ENCODE measurements at places on chromosomes 1 and 21.

DNA sequence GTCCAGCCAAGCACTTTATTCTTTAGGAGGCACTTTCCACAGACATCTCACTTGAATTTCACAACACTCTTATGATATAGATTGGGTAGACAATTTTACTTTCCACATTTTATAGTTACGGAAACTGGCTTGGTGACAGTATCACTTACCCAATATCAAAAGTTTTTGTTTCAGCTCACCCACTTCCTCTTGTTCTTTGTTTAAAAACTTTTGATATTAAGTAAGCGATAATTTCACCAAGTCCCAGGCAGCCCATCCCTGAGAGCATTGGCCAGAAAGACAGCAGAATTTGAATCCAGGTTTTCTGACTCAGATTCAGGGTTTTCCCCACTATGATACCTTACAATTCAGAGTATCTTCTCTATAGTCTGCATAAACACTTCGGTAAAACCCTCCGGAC, 60.0 kb downstream of the LRIG2 start:
- DNase-seq: no peak

DNA sequence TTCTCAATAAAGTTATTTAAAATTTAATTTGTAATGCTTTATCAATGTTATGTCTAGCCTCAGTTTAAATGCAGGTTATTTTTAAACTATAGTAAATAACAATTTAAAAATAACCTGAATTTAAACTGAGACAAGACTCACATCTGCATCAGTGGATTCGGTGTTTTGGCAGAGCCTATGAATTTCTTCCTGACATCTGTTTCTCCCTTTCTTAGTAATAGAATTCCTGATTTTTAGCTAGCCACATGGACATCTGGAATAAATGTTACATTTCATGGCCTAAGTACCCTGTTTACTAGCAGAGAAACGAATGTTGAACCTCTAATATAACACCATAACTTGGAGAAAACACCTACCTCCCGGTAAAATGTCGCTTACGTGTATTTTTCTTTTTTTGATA, 1141.6 kb upstream of the ADGRL2 start:
- DNase-seq: no peak

DNA sequence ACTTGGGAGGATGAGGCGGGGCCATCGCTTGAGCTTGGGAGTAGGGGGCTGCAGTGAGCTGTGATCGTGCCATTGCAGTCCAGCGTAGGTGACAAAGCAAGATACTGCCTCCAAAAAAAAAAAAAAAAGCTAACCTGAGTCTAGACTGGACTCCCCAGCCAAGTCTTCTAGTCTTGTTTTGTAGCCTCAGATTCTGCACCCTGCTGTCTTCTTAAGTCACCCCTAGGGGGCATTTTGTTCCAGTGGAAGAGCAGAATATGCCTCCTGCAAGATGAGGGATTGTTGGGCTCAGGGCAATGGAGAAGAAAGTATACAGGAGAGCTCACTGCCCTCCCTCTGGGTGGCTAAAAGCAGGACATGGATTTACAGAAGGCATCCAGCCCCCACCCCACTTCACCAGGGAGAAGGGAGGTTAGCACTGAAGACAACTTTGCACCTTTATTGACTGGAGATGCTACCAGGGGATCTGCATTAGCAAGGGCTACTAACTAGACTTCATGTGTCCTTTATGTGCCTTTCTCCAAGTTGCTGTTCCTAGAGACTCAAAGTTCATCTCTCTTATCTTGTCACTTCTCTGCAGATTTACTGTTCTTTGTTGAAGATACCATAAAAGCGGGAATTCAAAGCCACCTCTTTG, 15.3 kb upstream of the RNF187 start:
- no peak for DNase-seq

- DNase-seq: no peak
Observed at GRCh38 chr1:54808443-54809207, 7.5 kb upstream of the TTC22 start.

DNA sequence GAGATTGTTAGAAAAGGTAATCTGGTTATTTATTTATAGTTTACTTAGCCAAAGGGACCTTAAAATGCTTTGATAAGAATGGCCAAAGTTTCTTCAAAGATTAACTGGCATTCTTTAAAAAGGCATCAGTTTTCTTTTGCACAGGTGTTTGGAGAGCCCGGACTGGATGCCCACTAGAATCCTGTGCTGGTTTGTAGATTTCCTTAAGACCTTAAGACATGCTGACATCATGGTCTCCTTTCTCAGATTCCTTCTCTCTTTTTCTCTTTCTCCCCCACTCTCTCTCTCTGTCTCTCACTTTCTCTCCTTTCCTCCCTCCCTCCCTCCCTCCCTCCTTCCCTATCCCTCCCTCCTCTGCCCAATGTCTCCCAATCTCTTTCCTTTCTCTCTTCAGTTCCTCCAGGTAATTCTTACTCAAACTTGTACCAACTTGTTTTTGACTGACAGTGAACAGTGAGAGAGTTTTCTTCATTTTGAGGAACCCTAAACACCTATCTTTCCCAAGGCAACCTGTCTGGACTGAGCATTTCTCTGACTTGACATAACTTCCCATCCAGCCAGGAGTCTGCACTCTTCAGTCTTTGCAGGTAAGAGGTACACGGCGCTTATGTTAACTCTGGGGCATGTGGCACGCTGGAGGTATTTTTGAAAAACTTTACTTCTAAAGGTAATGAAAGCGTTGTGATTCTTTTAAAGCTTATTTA, at the start of gene KCNJ15:
TSS of gene KCNJ15 (plus strand) at position 393 of the 704 bp plus-strand sequence. CDS start 42,271 bp downstream, outside the sequence.
- no peak for DNase-seq

GRCh38 chr21:26708223-26708800, 135.2 kb upstream of the CYYR1 start:
- no peak for DNase-seq

- no peak for DNase-seq
Observed at GRCh38 chr1:213414911-213415310, 363.9 kb downstream of the RPS6KC1 start.

DNA sequence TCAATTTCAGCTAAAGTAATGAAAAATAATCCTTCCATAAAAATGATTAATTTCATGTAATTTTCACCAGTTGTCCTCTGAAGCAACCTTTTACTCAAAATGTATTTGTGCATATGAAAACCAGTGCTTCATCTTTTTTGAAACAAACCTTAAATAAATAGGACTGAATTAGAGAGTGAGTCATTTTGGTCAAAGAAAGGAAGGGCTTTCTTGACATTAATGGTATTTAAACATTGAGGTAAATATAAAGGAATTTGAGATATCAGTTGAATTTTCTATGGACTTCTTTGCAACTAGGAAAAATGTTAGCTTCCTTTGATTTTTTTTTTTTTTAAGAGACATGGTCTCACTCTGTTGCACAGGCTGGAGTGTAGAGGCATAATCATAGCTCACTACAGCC, 38.7 kb downstream of the SNX7 start:
- no peak for DNase-seq

- DNase-seq: no peak
Observed at GRCh38 chr21:15692711-15693110, 37.1 kb upstream of the USP25 start.

GRCh38 chr1:202616355-202616915, 93.8 kb downstream of the SYT2 start:
- DNase-seq: no peak

DNA sequence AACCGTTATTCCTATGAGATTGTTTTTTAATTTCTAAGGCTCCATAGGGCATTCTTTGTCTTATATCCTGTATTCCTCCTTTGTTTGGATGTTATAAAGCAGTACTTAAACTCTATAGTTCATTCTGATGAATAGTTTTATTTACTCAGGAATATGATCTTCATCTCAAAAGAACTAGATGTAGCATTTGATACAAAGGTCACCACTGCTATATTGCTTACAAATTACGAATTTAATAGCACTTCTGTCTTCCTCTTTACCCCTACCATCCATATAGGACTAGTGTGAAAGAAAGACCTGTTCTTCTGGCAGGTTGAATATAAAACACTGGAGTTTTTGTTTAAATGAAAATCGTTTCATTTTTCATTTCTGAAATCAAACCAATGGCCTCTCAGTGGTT, 468.1 kb upstream of the CXADR start:
- DNase-seq: no peak

GRCh38 chr1:33170351-33171274, 11.2 kb downstream of the TRIM62 start:
- DNase-seq: no peak

DNA sequence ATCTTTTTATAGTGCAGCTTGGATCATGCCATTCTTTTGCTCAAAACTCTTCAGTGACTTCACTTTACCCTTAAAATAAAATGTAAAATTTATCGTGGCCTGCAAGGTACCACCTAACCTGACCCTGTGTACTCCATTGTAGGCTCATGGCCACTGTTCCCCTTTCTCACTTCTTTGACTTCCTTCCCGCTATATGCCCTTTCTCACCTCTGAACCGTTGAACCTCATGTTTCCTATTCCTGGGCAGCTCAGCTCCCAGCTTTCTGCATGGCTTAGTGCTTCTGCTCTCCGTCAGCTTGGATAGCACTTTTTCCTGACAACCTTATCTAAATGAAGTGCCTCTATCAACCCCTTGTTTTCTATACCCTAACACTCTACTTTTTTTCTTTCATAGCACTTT, 61.1 kb upstream of the GPR25 start:
- no peak for DNase-seq

GRCh38 chr1:18869847-18870594, 10.6 kb upstream of the TAS1R2 start:
- no peak for DNase-seq

GRCh38 chr1:205600085-205600484, 31.7 kb downstream of the ELK4 start:
- DNase-seq: no peak

DNA sequence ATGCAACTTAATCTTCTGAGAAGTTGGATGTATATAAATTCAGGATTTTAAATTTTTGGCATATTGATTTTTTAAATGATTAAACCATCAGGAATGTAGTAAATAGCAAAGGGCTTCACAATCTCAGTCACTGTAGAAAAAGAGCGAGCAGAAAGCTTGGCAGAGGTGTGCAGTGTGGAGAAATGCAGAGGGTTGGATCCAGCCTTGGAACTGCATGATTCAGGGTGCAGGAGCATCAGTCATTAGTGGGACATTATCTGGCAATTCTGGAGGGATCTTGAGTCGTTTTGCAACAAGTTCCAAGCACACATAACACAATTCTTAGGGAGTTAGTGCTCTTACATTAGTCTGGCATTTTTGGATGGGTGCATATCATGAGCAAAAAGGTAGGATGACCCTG, 267.9 kb downstream of the PLA2G4A start:
- no peak for DNase-seq

- DNase-seq: no peak
Observed at GRCh38 chr1:155062702-155063411, 683 bp upstream of the EFNA4 start.

GRCh38 chr21:35294231-35294898, 245.3 kb upstream of the RUNX1 start:
- DNase-seq: no peak

DNA sequence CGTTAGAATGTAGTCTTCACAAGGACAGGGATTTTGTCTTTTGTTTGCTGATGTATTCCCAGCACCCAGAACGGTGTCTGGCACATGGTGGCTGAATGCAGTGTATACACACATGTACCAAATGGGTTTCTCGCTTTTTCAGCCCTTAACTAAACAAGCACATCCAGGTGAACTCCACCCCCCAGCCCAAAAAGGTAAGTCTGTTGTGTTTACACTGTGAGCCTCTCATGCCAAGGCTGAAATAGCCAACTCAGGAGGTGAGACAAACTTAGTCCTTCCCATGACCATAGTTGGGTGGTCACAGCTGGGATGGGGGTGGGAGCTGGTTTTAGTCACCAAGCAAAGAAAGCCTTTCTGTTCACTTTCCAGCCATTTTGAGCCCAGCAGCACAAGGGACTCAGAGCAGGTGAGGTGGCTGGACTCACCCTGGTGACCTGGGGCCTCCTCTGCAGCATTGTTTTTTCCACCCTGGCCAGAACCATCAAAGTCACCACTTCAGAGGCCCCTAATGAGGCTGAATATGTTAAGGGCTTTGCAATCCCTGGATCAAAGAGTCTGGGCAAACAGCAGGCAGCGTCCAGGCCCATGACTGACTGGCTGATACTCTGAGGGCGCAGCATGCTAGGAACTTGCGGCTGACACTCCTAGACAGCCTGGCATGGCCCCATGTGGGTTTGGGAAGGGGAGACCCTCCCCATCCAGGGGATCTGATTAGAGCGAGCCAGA, 8.7 kb downstream of the TENT5B start:
- peak; percentile 13 for DNase-seq

DNA sequence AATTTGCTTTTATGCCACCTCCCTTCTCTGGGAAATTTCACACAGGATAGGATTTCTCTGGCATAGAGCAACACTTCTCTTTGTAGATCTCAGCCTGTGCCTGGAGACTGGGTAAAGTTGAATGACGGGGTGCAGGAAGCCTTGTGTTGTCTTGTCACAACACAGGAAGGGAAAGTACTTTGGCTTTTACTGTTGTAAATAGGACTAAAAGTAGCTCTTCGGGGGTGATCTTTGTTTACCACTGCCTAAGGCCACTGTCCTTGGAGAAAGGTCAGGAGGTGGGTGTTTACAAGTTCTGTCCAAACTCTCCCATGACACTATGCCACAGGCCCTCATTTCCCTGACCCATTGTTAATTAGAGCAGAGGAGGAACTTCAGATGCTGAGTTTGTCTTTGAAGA, 139.7 kb downstream of the FGGY start:
- DNase-seq: no peak

DNA sequence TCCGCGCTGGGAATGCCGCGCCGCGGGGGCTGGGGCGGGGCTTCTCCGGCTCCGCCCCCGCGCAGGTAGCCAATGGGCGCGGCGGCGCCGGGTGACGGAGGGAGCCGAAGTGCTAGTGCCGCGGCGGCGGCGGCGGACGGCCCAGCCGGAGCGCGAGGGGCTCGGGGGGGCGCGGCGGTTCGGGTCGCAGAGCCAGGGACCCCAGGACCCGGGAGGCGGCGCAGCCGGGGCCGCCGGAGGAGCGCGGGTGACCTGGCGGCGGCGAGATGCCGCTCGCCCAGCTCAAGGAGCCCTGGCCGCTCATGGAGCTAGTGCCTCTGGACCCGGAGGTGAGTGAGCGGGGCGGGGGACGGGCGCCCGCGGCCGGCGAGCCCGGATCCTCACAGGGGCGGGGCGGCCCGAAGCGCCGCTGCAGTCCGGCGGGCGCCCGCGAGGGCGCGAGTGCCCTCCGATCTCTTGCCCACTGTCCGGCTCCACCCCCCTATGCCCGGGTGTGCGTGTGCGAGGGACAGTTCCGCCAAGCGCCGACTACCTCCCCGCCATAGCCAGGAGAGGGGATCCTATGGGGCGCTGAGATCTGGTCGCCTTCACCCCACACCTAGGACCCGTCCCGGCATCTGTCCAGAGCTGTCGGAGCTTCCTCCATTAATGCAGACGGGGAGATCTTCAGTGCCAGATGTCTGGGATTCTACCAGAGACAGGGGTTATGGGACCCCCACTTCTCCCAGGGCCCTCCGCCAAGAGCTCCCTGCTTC, at the start of gene RPS6KA1:
TSS of gene RPS6KA1 (plus strand) at position 107 of the 755 bp plus-strand sequence. CDS start at position 267, 160 bp downstream.
- DNase-seq: peak; percentile 96

GRCh38 chr21:29074783-29075182, 1.3 kb upstream of the CCT8 start:
- DNase-seq: no peak

GRCh38 chr1:185974367-185975170, 240.4 kb downstream of the HMCN1 start:
- DNase-seq: no peak

DNA sequence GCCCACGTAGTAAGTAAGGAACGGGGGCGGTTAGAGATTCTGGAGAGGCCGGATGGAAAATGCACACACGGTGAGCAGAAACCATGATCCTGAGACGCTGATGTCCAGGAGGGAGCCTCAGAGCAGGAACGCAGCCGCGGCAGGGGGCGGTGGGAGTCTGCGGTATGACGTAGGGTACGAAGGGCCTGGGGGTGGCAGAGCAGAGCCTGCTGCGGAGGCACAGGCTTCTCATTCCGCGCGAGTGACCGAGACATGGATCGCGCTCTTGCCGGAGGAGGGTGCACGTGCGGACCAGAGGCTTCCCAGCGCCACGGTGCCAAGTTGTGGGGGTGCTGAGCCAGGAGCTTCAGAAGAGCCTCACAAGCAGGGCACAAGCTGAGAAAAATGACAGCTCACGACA, 176.2 kb downstream of the KIF26B start:
- no peak for DNase-seq
